ENCODE measurements at places on chromosomes 12 and 14. TPM values are rescaled to one million over a fixed set of nuclear protein-coding genes. Genes with fewer than 3 reads are reported as not detected.

Gene AQP2
- not detected for total RNA-seq

Gene MYL2
- total RNA-seq, result not detected

Gene SLC5A8
- total RNA-seq, result not detected

Gene LBHD2
- not detected for total RNA-seq

Gene TEAD4
- total RNA-seq, result not detected

Gene FIGNL2
- total RNA-seq, result 0.27 TPM

Gene TTLL5
- total RNA-seq, result 39.2 TPM

Gene TAS2R13
- 1.4 TPM for total RNA-seq
